ENCODE measurements at places on chromosomes 16 and 17. TPM values are rescaled to one million over a fixed set of nuclear protein-coding genes. Genes with fewer than 3 reads are reported as not detected.

GRCh38 chr17:4086041-4086483, 56.8 kb downstream of the ZZEF1 start:
- DNase-seq = no peak

Gene PYY
- 0.79 TPM for total RNA-seq

DNA sequence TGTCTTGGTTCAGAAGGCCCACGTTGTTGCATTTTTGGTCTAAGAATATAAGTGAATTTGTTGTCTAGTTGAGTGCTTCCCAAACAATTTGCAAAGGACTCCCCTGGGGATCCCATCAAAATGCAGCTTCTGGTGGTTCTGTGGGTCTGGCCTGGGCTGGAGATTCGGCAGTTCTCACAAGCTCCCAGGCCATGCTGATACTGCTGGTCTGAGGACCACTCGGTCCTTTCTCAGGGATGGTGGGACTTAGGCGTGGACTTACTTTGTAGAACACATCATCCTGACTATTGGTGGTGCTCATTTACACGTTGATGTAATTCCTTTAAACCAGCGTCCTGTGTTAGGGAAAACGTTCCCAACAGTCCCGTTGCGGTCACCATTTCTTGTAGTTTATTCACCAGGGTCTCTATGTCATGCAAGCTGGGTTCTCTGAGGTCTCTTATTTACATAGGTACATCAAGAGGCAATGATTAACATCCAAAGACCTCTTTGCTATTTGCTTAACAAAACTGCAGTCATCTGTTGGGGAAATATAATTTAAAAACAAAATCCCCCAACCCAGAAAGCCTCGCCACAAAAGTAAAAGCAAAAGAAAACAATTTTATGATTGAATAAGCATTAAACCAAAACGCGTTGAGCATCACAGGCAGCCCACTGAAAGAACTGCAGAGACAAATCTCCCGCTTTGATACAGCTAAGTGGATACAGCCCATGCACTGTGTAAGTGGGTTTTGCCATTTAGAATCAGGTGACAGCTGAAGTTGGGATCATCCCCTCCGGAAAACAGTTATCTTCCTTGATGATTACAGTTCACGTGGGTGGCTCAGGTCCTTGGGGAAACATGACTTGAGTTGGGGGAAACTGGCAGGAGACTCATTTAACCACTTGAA, 39.0 kb upstream of the SEC14L1 start:
- DNase-seq = no peak

- DNase-seq = peak; percentile 36
These were observed 588 bp downstream of the APRT start for GRCh38 chr16:88810912-88811768.

Gene C16orf89
- total RNA-seq = not detected

DNA sequence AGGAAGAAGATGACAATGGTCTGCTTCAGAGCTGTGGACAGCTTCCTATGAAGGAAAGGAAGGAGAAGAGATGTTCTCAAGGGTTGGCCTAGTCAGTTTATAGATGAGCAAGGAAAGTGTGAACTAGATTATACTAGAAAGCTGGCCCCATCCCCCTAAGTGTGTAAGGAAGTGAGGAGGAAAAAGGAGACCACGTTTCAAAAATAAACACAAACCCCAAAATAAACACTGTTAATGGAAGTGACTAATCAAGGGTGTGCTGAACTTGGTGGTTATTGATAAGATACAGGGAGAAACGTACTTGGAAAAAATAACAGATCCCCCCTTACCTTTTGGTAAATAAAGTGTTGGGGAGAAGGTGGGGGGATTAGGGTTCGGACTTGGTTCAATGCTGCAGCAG, 267.1 kb downstream of the SOX9 start:
- DNase-seq = no peak

Gene TSPAN10
- 0.53 TPM for total RNA-seq

DNA sequence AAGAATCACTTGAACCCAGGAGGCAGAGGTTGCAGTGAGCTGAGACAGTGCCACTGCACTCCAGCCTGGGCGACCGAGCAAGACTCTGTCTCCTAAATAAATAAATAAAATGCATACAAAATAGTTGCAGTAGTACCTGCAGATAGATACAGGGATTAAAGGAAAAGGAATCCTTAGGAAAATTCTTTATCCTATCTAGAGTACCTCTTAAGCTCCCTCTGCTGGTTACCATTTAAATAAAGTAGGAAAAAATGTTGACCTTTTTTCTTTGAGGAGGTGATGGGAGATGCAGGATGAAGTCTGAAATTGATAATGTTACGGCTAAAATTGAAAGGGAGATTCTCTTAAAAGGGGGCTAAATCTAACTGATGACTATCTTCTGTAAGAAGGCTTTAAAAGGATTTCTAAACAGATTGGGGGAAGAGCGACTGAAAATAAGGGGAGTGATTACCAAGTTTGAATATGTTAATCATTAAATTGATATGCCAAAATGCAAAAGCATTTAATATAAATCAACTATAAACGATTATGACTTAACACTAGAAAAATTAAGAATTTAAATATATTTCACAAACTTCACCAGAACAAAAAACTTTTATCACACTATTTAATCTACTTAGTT, 29.4 kb downstream of the C16orf87 start:
- peak; percentile 33 for DNase-seq

DNA sequence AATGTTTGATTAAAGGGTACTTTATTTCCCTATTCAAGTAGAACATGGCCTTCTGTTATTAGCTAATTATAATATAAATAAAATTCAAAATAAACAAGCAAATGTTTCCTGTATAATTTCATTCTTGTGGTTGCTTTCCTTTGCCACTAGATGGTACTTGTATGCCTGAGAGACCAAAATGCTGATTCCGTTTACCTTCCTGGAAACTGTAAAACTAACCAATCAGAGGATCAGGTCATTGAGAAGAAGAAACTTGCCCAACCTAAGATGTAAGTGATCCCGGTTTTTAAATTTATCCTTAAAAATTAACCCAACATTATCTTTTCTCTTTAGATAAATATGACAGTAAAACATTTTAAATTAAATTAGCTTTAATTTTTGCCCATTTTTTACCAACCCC, 8.1 kb upstream of the ABCA5 start:
- DNase-seq = peak; percentile 73

DNA sequence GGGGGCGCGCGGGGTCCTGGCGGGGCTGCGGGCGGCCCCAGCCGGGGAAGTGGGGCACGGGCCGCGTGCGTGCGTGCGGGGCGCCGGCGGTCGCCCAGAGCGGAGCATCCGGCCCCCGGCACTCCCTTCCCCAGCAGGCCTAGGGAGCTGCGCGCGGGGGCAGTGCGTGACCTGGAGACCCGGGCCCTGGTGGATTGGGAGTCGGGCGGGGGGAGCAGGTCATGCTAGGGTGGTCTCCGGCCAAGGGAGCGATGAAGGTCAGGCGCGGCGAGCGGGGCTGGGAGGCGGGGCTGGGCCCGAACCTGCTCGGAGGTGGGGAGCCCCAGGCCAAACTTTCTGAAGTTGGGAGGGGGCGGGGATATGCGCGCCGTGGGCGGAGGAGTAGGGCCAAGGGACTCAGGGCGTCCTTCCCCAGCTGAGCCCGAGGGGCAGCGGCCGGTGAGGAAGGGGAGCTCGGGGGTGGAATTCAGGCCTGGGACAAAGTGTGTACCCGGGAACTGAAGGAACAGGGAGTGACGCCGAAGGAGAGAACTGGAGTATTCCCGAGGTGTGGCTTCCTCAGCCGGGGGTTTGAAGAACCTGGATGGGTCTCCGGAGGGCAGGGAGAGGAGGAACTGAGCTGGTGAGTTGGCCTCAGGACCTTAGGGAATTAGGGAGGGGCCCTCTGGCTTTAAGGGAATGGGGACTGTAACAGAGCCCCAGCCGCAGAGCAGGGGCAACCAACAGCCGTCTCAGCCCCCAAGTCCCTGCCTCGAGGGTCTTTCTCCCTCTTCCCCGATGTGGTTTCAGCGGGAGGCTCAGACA, 589 bp downstream of the XYLT2 start:
- DNase-seq = peak; percentile 22

Gene SLC47A1
- total RNA-seq = 1.3 TPM

- DNase-seq = no peak
These were observed 495.7 kb downstream of the SHISA9 start for GRCh38 chr16:13397126-13397525.

- DNase-seq = no peak
These were observed 3.9 kb downstream of the HOXB1 start for GRCh38 chr17:48526608-48527546.

DNA sequence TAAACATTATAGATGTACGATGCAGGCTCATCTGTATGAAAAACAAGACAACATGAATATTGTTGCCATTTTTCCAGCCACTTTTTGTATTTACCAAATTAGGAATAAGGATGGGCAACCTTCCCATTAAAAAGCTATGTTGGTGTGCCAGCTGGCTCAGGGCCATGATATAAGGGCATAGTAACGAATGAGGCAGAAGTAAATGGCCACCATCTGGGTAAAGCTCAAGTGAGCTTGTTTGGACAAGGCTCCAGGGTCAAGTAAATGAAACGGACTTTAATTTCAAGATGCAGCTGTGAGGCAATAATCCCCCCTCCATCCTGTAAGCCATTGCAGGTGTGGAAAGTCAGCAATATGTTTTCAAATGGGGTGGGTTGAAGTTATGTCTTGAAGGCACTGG, 930.9 kb upstream of the CDH8 start:
- no peak for DNase-seq

DNA sequence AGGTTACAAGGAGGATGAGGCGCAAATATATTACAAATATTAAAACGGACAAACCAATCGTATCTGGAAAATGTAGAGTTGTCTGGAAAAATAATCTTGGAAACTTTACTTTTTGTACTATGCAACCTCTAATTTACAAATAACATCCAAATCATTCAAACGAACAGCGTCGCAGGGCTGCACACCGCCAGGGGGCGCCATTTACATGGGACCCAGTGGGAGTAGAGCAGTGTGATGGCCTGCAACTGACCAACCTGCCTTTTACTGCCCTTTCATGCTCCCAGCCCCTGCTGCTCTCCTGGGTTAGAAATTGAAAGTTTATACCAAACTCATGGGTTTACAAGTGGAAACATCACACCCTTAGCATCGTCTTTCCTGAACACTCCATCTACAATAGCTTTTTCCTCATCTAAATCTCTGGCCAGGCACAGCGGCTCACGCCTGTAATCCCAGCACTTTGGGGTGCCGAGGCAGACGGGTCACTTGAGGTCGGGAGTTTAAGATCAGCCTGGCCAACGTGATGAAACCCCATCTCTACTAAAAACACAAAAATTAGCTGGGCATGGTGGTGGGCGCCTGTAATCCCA, 10.0 kb downstream of the PITPNC1 start:
- DNase-seq = no peak

DNA sequence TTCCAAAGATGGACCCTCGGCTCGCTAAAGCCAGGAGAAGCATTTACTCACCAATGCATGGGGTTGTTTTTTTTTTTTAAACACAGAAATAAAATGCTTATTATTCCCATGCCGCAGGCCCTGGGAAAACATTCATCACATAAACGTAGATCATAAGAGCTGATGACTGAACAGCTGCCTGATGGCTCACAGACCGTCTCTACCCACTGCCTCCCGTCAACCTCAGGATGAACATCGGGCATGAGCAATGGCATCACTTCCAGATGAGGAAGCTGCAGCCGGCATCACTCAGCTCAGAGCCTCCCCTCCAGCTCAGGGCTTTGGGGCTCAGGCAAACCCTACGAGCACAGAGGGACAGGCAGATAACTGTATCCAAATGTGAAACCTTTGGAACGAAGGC, 380.6 kb downstream of the CPPED1 start:
- no peak for DNase-seq

Gene MPO
- not detected for total RNA-seq

Gene GCGR
- not detected for total RNA-seq

Gene TCAP
- total RNA-seq = not detected

DNA sequence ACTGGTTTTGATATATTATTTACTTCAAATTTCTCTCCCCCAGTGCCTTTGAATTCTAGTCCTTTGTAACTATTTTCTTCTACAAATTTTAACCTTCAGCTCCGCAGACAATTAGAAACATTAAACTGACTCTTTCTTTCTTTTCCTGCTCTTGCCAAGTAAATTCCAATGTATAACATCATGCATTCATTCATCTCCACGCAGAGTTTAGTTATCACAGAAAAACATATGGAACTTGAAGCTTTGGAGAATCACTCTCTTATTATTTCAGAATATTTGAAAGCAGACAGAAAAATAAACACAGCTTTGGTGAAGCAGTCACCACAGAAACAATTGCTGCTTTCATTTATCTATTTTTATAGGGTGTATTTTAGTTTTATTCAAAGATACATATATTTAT, 778.7 kb upstream of the CDH8 start:
- DNase-seq = no peak

Gene SLC2A4
- under 0.01 TPM for total RNA-seq

DNA sequence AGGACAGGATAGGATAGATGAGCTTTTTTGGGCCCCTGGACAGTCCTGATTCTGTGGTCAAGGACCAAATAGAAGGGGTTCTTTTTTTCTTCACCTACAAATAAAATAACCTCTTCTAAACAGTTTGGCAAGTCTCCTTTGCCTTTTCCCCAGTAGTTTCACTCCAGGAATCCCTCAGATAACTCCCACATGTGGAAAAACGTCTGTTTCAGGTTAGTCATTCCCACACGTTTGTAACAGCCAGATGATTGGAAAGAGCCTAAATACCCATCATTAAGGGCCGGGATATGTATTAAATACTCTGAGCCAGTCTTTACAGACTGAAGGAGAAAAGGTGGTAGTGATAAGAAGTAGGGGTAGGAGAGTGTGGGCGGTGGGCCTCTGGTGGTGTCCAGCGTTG, 58.3 kb downstream of the PLD6 start:
- DNase-seq = no peak

Gene WNT9B
- total RNA-seq = not detected

GRCh38 chr16:49977427-49977826, 47.6 kb upstream of the CNEP1R1 start:
- no peak for DNase-seq

Gene GPR139
- total RNA-seq = not detected

Gene RNF222
- under 0.01 TPM for total RNA-seq

DNA sequence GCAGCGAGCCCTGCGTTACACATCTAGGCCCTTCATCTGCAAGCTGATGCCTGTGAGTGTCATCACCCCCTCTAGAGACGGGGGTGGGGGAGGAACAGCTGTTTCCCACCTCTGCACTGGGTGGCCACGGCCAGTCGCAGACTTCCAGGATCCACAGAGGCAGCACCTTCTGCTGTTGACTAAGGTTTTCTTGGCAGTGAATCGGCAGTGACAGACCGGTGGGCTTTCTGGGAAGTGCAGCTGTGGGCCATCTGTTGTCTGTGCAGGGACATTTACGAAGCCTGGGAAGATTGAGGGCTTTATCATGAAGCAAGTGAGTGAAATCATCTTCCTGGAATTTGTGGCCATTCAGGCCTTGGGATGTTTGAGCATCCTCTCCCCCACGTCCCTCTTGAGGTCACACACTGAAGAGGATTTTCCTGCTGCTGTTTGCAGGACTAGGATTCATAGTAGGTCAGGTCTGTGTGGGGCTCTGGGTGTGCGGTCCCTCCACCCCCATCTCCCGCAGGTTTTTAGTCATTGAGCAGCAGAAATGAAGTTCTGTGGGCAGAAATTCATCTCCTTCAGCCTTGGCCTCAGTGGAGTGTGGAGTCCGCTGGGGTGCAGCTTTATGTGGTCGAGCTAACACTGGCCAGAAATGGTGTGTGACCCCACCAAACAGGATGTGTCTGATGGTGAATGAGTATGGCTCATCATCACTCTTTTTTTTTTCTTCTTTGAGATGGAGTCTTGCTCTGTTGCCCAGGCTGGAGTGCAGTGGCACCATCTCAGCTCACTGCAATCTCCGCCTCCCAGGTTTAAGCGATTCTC, 12.0 kb downstream of the PGS1 start:
- no peak for DNase-seq

Gene OSGIN1
- 1.8 TPM for total RNA-seq
